ENCODE measurements at places on chromosomes 1 and 21.

DNA sequence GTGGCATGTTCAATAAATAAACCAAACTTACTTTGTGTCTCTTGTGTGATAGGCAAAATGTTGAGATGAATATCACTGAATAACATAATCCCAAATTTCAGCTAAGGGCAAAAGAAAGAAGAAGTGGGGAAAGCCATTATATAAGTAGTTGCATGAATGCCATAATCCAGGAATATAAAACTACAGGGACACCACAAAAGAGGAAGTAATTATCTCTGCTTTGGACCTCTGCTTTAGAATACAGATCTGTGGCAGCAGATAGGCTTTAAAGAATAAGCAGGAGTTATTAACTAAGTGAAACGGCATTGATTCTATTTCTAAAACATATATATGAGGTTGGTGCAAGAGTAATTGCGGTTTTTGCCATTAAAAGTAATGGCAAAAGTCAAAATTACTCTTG is 288.5 kb upstream of the SNX7 start:
- no peak for DNase-seq

DNA sequence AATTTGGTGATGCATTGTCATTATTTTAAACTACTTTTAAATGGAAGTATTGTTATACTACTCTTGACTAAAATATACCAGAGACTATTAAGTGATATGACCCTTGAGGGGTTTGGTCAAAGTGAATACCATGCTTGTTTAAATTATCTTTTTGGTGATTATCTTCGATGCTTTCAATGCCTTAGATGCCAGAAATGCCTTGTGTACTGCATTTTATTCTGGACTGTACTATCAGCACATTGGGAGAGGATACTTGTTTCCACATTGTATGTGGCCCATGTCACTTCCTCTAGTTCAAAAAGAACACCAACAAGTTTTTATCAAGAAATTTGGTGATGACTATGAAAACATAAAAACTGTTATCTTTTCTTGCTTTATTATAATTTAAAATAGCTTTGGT is 16.3 kb downstream of the MAP3K7CL start:
- DNase-seq: no peak

DNA sequence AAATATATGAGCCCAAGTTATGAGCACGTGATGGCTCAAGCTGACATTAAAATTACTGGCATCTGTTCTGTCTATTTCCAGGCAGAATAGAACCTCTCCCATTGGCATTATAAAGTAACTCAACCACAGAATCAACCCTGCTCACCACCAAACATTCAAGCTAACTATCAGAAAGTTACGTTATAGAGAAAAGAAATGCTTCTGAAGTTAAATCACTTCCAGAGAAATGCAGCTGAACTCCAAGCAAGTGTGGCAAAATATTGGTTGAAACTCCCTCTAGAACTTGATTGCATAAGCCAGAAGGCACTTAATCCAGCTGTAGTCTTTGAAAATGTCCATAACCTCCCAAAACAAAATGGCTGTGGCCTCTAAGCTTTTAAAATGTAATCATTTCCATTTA is 36.2 kb upstream of the UBE2U start:
- DNase-seq: no peak

DNA sequence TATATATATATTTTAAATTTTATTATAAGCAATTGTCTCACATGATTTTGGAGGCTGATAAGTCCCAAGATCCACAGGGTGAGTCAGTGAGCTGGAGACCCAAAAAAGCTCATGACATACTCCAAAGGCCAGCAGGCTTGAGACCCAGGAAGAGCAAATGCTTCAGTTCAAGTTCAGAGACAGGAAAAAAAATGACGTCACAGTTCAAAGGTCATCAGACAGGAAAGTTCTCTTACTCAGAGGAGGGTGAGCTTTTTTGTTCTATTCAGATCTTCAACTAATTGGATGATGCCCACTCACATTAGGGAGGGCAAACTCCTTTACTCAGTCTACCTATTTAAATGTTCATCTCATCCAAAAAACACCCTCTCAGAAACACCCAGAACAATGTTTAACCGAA is 18.2 kb downstream of the RXRG start:
- no peak for DNase-seq

DNA sequence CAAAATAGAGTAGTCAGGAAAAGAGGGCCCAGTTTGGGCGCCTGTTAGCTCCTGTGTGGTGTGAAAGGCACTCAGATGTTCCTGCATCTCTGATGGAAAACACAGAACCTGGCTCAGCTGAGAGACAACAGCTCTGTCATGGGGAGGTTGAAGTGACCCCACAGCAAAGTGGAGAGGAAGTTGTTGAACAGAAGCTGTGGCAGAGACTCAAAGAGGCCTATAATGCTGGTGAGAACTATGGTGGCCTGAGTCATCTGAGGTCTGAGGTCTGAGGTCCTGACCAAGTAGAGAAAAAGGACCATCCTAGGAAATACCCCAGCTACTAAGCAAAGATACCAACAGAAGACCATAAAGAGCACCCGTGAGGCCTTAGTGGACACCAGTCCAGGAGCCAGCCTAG is 45.6 kb upstream of the JAK1 start:
- DNase-seq: no peak

- DNase-seq: no peak
Observed at GRCh38 chr21:45747233-45747766, 103.8 kb downstream of the PCBP3 start.

- DNase-seq: no peak
Observed at GRCh38 chr1:145886816-145887215, 1.1 kb upstream of the ANKRD35 start.

GRCh38 chr1:11792106-11792505 is 13.7 kb downstream of the MTHFR start:
- no peak for DNase-seq

DNA sequence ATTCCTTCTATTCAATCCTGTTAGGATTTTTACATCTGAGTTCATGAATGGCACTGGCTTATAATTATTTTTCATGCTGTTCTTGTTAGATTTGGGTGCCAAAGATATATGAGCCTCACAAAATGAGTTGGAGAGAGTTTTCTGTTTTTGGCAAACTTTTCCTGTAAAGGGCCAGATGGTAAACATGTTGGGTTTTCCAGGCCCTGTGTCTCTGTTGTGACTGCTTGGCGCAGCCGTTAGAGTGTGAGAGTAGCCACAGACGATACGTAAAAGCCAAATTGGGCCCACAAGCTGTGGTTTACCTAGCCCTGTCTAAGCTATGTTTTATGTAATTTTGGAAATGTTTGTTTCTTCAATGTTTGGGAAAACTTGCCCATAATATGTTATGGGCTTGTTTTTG is 15.6 kb upstream of the CA6 start:
- no peak for DNase-seq

DNA sequence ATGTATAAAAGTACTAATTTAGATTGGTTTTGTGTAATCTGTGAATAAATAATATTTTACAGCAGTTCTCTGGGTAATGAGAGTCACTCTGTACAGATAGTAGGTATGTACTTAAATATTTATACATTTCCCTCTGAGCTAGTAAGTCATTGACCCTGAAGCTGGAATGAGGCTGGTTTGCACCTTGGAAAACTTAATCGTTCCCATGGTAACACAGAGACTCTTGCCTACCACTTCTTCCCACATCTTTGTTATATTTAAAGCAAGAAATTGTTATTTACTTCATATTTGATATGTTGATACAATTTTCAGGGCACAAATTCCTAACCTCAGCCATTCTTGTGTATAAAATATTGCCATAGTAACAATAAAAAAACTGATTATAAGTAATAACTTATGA is 13.3 kb upstream of the DR1 start:
- DNase-seq: no peak

GRCh38 chr1:6891781-6892579 is 106.7 kb downstream of the CAMTA1 start:
- DNase-seq: no peak

DNA sequence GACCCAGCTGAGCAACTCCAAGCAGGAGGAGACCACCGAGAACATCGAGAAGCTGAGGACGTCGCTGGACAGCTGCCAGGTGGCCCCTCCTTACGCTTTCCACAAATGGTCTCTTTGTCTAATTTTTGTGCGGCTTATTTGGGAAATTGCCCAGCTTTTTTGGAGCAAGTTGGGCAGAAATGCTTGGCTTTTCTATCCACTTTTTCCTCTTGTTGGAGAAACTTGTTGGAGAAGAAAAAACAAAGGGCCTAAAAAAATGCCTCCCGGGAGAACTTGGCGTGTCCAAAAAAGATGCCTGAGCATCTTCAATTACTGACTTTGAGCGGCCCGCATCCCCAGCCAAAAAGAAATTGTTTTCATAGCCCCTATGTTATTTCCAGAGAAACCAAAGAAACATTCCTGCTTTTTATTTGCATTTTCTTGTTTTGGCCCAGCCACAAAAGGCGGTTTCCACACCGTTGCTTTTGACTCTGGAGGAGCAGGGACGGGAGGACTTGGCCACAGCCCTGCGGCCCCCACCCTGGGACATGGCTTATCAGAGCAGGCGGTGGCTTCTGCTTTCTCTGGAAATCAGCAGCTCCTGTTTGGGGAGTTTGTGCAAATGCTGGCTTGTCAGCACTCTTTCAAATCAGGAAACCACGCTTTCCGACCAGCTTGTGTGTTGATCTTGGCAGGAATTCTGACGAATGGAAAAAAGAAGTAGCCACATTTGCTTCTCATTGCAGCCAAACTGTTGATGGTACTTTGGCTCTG is 81.2 kb upstream of the EFHD2 start:
- no peak for DNase-seq

DNA sequence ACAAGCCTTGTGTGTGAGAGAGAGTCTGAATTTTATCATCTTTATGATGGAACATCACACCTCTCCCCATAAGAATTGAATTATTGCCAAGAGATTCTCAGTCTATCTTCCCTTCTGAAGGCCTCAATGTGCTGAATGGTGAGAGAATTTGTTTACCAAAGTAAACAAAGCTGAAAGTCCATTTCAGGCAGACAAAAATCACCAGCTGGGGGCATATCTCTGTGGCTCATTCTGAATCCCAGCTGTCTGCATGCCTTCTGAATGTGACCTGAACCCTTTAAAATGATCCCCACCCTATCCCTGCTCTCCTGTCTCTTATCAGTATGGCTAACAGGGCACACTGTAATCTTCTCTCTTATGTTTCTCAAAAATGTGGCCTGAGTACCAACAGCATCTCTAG is 99.1 kb upstream of the CAMK1G start:
- DNase-seq: no peak

DNA sequence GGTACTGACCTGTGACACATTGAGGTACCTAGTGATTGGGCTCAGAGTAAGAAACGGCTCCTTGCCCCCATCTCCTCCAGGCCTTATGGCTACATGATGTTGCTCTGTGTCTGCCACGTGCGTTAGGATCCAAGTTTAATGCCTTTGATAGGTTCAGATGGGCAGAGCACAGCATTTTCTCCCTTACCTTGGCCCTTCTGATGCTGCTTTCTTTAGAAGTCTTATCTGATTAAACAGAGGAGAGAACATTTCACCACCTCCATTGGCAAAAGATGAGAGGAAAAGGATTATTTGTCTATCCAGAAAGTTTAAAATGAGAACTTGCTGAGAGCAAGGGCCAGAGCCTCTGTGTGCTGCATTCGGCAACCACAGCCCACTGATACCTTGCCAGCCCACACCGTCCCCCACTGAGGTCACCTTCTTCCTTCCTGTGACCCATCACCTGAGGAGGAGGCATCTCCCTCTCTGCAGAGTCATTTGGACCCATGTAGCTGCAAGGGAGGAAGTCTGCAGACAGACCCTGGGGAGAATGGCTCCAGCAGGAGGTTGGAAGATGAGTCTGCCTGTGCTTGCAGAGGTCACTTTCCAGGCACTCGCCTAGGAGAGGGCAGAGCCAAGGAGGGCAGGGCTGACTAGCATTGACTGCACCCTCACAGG is 16.7 kb downstream of the SHISA4 start:
- DNase-seq: no peak

DNA sequence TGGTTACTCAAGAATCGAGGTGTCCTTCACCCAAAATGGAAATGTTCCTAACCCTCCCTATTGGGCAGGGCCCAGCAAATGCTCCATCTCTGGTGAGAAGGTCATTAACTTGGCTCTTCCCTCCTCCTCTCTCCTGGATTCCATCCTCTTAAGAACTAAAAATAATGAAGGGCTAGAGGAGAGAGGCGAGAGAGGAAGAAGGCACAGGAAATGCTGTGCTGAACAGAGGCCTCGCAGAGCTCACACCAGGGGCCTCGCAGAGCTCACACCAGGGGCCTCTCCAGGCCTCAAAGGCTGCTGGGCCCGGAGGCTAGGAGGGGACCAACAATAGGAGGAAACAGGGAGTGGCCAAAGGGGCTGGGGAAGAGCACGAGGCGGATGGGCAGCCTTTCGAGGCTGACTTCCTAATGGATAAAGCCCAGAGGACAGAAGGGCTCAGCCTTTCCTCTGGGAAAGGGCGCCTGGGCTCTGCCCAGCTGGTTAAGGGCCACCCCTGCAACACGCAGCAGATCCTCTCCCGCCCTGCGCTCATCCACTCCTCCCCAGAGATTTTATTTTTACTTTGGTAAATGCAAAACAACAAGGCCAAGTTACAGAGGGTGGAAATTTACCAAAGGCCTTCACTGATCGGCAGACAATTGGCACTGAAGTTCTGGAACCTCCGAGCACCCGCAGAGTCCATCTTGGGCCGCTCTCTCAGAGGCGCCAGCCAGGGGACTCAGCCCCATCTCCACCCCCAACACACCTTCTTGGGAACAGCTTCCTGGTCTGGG is 78.5 kb downstream of the ITPKB start:
- no peak for DNase-seq

GRCh38 chr1:100219457-100219856 is 30.2 kb downstream of the DBT start:
- no peak for DNase-seq

DNA sequence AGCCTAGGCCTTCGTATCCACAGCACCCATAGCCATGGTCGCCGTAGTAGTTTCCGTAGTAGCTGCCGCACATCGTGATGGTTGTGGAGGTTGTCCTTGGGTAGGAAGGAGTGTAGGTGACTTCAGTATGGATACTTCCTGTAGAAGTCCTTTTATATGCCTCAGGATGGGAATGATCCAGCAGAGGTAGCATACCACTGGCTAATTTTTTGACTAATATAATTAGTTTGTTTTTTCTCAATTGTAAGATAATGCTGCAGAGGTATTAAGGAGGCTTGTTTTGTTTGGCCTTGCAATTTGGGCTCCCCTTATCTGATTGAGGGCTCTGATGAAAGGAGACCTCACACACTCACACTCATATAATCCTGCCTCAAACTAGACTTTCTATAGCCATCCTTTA is at the start of gene KRTAP6-2:
KRTAP6-2 (minus strand) TSS at position 101 of the 400 bp plus-strand sequence; CDS start at position 73, 28 bp downstream.
- no peak for DNase-seq

- DNase-seq: no peak
Observed at GRCh38 chr1:160626509-160627342, 20.1 kb downstream of the SLAMF1 start.

DNA sequence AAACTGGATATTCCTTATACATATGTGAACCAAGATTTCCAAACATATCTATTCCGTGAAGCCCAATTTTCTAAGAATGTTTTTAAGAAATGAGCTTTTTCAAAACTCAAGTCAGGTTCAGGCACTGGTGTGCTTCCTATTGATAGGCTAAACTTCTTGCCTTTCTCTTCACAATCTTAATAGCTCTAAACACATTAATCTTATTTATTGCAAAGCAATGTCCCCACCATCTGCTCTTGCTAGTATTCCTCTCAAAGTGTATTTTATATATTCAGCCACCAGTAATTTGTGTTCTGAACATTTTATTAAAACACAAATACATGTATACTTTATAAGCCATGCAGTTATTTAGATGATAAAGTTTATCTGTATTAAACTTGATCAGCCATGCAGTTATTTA is 11.5 kb downstream of the ZNF281 start:
- DNase-seq: no peak
